ENCODE measurements at places on chromosomes 5 and 9. TPM values are rescaled to one million over a fixed set of nuclear protein-coding genes. Genes with fewer than 3 reads are reported as not detected.
A peak's percentile ranks its signal among the peaks of the same experiment; 100 is the strongest.

APBA1 gene
- 0.07 TPM for total RNA-seq

GRCh38 chr9:109118808-109119438 lies 824 bp downstream of the TMEM245 start:
- H3K36me3 ChIP-seq, result peaks cover 16% of the 10 kb centered on the region
- H3K4me3 ChIP-seq, result peak overlapping the region; percentile 86
- DNase-seq, result peak; percentile 31
- peaks cover 29% of the 10 kb centered on the region for H3K4me1 ChIP-seq
- H3K27ac ChIP-seq, result peak overlapping the region; percentile 73

GRCh38 chr5:72205431-72206009 lies 98.2 kb downstream of the MAP1B start:
- H3K4me1 ChIP-seq, result peaks cover 6% of the 10 kb centered on the region
- H3K27me3 ChIP-seq, result no peaks in the 10 kb centered on the region
- no peak overlapping the region for H3K4me3 ChIP-seq
- DNase-seq, result no peak

GRCh38 chr9:4415281-4415680 lies 75.0 kb upstream of the SLC1A1 start:
- H3K27me3 ChIP-seq, result no peaks in the 10 kb centered on the region
- no peaks in the 10 kb centered on the region for H3K36me3 ChIP-seq
- H3K27ac ChIP-seq, result no peak overlapping the region
- no peak for DNase-seq
- H3K4me3 ChIP-seq, result no peak overlapping the region

DNA sequence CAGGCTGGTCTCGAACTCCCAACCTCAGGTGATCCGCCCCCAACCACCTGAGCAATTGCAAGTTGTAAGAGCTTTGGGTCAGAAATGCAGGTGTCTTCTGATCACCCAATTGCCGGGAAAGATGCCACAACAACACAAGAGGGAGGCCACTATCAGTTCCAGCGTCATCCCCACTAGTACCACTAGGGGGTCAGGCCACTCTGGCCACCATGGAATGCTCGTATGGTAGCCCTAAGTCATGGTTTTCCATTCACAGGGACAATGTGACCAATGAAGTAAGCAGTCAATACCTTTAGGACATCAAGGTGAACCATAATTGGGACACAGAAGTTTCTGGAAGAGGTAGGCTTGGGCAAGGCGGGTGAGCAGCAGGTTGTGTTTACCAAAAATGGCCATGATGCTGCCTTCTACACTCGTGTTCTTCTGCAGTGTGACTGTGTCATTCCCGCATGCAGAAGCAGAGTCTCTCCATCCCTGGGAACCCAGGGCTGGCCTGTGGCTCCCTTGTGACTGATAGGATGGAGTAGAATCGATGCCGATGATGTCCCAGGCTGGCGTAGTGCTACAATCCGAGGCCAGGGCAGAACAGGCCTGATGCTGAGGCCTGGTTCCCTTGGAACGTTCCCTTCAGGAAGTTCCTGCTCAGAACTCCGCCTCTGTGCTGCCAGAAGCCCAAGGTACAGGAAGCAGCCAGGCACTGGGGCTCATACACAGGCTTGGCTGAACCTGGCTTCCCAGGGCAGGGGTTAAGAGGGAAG lies 42.2 kb upstream of the ANKRD33B start:
- no peaks in the 10 kb centered on the region for H3K27me3 ChIP-seq
- no peaks in the 10 kb centered on the region for H3K36me3 ChIP-seq
- H3K4me1 ChIP-seq, result peaks cover 25% of the 10 kb centered on the region

GRCh38 chr9:92506184-92506857 lies 24.0 kb upstream of the ASPN start:
- peaks cover 17% of the 10 kb centered on the region for H3K36me3 ChIP-seq
- H3K27ac ChIP-seq, result peak overlapping the region; percentile 82
- H3K4me1 ChIP-seq, result peaks cover 36% of the 10 kb centered on the region
- peak; percentile 98 for DNase-seq

- H3K27ac ChIP-seq, result no peak overlapping the region
- H3K4me1 ChIP-seq, result no peaks in the 10 kb centered on the region
- no peak for DNase-seq
These were observed 1118.6 kb upstream of the DMAC1 start for GRCh38 chr9:8917956-8918739.

- no peak for DNase-seq
- H3K4me3 ChIP-seq, result no peak overlapping the region
- H3K27me3 ChIP-seq, result peaks cover 64% of the 10 kb centered on the region
- no peaks in the 10 kb centered on the region for H3K36me3 ChIP-seq
- H3K4me1 ChIP-seq, result no peaks in the 10 kb centered on the region
- no peak overlapping the region for H3K27ac ChIP-seq
These were observed 95.4 kb upstream of the ANXA1 start for GRCh38 chr9:73056245-73056644.

- no peak overlapping the region for H3K27ac ChIP-seq
- H3K36me3 ChIP-seq, result no peaks in the 10 kb centered on the region
- H3K27me3 ChIP-seq, result no peaks in the 10 kb centered on the region
- DNase-seq, result no peak
- no peaks in the 10 kb centered on the region for H3K4me1 ChIP-seq
These were observed 53.9 kb upstream of the RORB start for GRCh38 chr9:74443036-74443750.
